Stimulated activated CD4-positive, alpha-beta T cell treated with anti-CD3 and anti-CD28 coated beads, Interleukin-15, amount 100 ng/mL, for 1 hour (primary cell): ENCODE measurements at places on chromosomes 13 and 19.

DNA sequence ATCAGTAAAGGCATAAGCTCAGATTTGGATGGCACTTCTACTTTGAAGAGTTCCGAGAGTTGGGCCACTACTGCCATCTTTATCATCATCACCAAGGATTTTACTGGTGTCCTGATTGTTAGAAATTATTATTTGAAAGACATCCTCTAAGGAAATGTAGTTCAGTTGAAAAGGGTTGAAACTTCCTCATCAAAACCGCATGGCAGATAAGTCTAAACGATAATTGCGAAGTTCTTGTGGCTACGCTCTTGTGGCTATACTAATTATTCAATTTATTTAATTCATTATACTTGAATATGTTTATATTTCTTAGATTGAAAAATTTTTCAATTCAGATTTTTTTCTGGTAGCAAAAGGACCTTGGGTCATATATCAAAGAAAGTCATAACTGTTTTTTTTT is 22.4 kb downstream of the TNFRSF19 start:
- DNase-seq: no peak

DNA sequence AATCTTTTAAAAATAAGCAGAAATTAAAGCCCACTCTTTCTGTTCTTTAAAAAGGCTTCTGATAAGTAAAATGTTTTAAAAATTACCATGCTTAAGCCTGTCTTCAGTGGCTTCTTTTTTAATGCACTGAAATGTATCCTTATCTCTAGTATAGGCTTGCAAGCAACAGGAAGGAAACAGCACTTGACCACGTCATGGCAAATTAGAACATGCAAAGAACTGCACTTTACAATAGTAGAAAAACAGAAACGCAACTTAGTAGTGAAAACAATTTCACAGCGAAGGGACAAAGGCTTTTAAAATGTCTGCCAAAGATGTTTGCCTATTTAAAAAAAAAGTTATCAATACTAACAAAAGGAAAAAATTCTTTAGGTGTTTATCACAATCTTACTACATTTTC is 36.3 kb downstream of the ELF1 start:
- peak; percentile 23 for DNase-seq

GRCh38 chr19:2115911-2116426 is 19.3 kb downstream of the IZUMO4 start:
- no peak for DNase-seq

- DNase-seq: no peak
Observed at GRCh38 chr13:65594298-65594781, 1635.8 kb downstream of the PCDH9 start.

GRCh38 chr19:30930941-30931706 is 418.1 kb downstream of the TSHZ3 start:
- DNase-seq: no peak

- no peak for DNase-seq
Observed at GRCh38 chr19:28943651-28944050, 269.3 kb downstream of the UQCRFS1 start.

- DNase-seq: no peak
Observed at GRCh38 chr13:49093376-49093775, 117.7 kb downstream of the FNDC3A start.

- no peak for DNase-seq
Observed at GRCh38 chr13:23201870-23202269, 21.1 kb downstream of the SGCG start.

DNA sequence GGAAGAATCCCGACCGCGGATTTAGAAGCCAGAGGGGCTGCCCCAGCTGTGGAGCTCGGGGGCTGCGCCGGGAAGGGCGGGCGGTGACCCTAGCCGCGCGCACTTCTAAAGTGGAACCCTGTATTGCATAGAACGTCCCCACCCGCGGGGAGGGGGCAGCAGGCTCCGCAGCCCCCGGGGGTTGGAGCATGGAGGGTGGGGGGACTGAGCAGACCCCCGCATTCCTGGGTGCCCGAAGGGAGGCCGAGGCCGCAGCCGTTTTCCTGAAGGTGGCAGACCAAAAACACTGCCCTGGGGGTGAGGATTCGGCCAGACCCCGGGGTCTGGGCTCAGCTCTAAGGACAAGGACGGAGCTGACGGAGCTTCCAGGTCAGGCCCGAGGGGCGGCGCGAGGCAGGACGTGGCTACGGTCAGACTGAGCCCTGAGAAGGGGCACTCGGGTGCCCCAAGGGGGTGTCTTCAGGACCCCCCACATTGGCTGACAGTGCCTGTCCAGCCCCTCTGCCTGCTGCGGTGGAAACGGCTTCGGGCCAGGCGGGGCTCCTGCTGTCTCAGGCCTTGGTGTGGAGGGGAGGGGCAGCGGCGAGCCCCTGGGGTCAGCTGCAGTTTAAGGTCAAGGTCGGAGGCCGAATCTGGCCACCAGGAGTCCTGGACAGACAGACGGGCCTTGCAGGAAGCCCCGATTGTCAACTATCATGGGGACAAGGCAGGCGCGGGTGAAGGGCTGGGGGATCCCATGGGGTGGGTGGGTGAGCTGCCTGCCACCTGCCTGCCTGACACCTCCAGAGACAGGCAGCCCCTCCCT is 12.6 kb downstream of the MKNK2 start:
- DNase-seq: no peak

DNA sequence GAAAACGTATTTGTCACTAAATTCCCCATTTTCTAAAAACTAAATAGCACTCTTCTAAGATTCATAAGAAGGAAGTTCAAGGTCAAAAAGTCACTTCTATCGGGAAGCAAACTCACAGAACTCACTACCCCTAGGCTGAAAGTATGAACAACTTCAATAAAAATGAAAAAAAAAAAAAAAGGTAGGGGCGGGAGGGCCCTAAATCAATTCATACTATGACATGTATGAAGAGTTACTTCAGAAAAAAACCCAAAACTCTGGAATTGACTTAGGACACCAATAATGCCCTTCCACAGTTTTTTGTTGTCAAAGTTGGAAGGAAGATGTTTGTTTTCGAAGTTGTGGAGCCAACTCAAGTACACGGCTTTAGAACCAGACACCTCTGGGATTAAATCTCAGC is 1.1 kb downstream of the SUCLA2 start:
- DNase-seq: no peak

DNA sequence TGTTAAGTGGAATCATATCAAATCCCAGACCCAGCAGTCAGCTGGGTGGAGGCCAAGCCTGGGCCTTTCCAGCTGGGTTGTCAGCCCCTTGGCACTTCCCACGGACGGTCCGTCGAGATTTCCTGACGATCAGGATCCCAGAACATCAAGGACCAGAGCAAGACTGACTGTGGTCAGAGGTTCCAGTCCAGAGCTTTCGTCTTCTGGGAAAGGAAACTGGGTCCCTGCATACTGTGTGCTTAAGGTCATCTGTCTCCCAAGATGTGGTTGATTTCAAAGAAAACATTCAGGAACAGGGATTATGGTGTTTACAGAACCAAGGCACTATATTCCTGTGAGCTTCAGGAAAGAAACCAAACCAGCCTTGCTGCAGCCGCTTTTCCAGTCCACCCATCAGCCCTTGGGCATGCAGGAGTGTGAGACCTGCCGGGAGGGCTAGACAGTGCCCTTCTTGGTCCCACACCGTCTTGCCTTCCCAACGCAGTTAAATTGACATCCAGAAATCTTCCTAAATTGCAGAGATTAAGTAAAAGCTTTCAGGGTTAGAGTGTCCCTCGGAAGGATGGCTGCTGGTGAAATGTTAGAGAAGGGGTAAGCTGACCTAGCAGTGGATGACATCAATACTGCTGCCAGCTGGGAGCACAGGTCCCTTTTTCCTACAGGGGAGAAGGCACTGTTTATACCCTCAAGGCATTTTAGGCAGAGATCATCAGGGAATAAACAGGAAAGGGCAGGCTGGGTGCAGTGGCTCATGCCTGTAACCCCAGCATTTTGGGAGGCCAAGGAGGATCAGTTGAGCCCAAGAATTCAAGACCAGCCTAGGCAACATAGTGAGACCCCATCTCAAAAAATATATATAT is 5.0 kb upstream of the C19orf33 start:
- DNase-seq: no peak
